ENCODE measurements at places on chromosomes 3 and 15. TPM values are rescaled to one million over a fixed set of nuclear protein-coding genes. Genes with fewer than 3 reads are reported as not detected.

DNA sequence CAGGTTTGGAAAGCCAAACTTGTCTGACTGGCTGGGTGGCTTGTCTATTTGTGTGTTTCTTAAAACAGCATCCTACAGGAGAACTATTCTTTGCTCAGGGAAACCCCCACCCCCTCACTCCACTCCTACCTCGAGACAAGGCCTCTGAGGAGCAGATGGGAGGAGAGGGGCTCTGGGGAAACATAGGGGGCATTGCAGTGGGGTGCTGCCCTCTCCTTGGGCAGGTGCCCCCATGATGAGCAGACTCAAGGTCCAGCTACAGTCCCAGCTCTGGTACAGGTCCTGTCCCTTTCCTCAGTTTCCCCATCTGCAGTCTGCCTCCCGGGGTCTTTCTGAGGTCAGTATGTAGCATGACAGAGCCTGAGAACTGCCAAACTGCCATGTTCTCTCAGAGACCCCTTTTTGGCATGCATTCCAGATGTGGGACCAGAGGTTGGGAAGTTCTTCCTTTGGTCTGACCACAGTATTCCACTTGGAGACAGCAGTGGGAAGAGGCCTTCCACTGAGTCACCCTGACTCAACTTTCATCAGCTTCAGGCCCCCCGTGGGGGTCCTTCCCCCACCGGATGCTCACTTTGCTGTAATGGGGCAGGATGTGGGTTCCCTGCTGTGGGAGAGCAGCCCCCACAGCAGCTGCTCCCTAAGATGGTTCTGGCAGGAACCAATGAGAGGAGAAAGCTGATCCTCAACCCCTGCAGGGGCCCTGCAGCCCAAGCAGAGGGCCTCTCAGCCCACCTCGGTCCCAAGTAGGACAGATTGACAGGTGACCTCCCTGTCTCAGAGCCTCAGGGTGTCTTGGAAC, 32.3 kb upstream of the CYP11A1 start:
- peak; percentile 74 for DNase-seq

DNA sequence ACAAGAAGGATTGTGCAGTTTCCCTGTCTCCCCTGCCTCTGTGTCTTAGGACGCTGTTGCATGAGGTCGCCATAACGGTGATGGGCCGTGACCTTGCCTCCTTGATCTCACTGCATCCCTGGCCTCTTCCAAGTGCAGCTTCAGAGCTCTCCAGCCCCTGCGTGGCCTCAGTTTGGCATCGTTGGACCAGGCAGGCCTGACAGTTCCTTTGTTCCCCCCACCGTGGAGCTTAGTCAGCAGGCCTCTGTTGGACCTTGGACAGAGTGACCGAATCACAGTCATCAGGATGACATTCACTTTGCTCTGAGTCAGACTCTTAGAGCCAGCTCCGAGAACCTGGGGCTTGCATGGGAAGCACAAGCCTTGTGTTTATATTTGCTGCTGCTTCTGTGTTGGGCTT, 139.4 kb downstream of the OPA1 start:
- peak; percentile 91 for DNase-seq

- no peak for DNase-seq
Measured at GRCh38 chr15:69723404-69724096, 270.9 kb downstream of the RPLP1 start.

RCN2 gene
- total RNA-seq: 71.8 TPM

DNA sequence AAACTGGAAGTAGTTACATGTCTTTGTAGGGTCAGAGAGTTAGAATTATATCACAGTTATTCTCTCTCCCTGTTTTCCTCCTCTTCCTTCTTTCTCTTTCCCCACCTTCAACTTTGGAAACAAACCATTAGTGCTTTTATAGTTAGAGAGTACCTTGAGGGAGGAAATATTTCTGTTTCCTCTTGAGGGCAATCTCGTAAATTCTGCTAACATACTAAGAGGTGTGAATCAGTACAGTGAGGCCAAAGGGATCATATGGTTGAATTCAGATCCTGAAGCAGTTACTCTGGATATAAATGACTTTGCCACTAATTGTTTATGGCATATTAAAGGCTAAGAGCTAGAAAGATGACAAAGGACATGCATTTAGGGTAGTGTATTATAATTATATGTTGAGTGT, 60.3 kb upstream of the CCNL1 start:
- peak; percentile 29 for DNase-seq

DNA sequence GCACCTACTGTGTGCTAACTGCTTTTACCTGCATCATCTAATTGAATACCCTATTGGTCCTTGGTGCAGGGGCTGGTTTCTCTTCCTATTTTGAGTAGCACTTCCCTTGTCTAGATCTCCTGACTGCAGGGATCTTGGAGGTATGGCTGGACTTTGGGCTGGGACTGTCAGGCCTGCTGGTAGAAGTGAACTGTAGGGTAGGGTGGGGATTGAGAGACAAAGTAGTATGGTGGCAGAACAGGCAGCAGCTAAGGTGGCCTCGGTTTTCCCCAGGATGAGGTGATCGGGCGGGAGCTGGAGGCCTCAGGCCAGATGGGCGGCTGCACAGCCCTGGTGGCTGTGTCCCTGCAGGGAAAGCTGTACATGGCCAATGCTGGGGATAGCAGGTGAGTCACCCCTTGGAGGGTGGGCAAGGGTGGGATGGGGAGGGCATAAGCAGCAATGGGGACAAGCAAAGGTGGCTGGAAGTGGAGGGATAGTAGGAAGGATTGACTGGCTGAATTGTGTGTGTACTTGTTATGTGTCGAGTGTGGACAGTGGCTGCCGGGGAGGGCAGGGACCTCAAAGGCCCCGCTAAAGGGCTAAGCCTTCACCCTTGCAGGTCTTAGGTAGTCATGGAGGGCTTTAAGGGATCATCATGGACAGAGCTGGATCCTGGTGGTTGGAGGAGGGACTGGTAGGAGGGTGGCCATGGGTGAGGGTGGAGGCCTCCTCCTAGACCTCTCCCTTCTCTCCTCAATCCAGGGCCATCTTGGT, 2.0 kb downstream of the PPM1M start:
- no peak for DNase-seq

KY gene
- total RNA-seq: 0.66 TPM

DNA sequence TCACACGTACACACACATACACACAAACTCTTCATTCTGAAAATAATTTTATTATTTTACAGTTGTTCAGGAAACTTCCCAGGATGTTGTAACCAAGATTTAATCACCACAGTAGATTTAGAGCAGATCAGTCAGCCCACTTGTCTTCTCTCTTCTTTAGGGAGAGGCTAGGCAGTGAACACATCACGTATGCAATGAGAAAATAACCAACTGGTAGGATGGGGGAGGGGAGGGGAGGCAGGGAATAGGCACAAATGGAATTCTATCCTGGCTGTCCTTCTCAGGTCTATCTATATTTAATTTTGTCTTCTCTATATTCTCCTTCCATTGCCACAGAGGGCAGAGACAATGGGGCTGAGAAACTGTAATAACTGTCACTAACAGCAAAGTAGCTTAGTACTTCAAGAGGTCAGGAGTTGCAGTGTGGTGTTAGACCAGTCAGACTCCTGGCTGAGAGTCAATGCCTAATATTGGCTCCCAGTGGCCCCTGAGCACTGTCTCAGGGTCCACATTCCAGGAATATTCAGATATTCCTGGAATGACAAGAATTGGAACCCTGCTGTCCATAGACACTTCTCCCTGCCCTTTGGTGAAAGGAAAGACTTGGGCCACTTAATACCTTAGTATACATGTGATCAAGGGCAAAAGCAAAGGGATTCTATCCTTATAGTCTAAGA, 2.6 kb upstream of the HCLS1 start:
- no peak for DNase-seq

DNA sequence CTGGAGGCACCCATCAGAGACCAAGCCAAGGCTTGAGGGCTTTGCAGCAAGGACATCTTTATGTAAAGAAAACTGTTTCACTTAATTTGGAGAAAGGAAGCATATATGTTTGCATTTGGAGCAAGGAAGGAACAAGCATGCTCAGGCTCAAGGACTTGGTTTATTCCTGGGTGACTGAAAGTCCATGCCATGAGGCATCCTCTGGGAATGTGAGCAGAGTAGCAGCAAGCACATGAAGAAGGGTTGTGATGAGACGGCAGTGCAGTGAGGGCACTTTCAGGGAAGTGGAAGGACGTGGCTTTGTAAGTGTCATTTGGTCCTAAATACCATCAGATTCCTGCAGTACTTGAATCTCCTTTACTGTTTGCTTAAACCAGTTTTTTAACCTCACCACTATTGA, 26.8 kb downstream of the POLG start:
- DNase-seq: no peak

CRBN gene
- total RNA-seq: 45.2 TPM

IL5RA gene
- not detected for total RNA-seq

DNA sequence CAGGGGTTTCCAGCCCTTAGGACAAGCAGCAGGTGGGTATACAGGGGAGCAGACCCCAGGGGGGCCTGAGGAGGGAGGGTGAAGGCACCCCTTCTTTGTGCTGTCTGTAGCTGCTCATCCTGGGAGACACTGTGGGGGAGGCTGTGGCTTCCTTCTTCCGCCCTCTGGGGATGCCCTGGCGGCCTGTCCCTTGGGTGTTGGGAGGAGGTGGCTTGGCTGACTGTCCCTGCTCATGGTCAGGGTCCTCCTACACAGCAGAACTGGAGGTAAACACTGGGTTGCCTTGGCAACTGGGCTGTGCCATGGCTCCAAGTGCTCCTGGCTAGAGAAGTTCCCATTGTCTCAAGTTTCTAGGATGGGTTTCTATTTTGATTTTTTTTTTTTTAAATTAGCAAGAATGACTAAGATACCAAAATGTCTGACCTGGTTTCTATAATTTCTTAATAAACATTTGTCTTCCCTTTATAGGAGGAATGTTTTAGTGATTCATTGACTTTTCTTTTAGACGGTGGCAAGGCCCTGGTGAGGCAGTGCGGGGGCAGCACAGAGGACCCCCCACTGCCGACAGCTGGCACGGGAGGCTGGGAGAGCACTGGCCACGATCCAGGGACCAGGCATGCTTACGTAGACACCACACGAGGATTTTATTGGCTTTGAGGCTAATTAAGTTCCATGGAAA, 12.4 kb downstream of the KLF13 start:
- peak; percentile 96 for DNase-seq

MRPS25 gene
- total RNA-seq: 12.6 TPM

GRCh38 chr3:59299561-59299960, 249.7 kb upstream of the CFAP20DC start:
- no peak for DNase-seq

DNA sequence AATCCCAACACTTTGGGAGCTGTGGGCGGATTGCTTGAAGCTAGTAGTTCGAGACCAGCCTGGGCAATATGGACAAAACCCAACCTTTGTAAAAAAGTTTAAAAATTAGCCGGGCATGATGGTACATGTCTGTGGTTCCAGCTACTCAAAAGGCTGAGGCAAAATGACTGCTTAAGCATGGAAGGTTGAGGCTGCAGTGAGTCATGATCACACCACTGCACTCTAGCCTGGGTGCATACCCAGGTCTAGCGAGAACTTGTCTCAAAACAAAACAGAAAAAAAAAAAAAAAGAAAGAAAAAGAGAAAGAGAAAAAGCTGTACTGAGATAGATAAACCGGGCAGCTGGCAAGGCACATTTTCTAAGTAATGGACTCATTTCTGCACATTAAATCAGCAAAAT, 10.6 kb downstream of the ARPP19 start:
- peak; percentile 84 for DNase-seq

- no peak for DNase-seq
Measured at GRCh38 chr3:30549600-30549999, 56.8 kb upstream of the TGFBR2 start.

- peak; percentile 26 for DNase-seq
Measured at GRCh38 chr3:113018536-113019181, 27.9 kb downstream of the GTPBP8 start.

DLG1 gene
- total RNA-seq: 99.0 TPM

SYNPR gene
- not detected for total RNA-seq

GRCh38 chr3:179898024-179898423, 138.7 kb downstream of the PEX5L start:
- DNase-seq: peak; percentile 18

Data from M059J (cell line).